GM23338 (cell line): ENCODE measurements at places on chromosomes 13 and 19. TPM values are rescaled to one million over a fixed set of nuclear protein-coding genes. Genes with fewer than 3 reads are reported as not detected.

GRCh38 chr19:2446381-2446780, 10.4 kb downstream of the LMNB2 start:
- H3K36me3 ChIP-seq: no peaks in the 10 kb centered on the region; the same call in 1 of the 2 replicates
- no peak for DNase-seq
- no peak overlapping the region; the same call in 1 of the 2 replicates for H3K27ac ChIP-seq
- peaks cover 5% of the 10 kb centered on the region; the same call in 1 of the 2 replicates for H3K4me1 ChIP-seq
- H3K27me3 ChIP-seq: no peaks in the 10 kb centered on the region

DNA sequence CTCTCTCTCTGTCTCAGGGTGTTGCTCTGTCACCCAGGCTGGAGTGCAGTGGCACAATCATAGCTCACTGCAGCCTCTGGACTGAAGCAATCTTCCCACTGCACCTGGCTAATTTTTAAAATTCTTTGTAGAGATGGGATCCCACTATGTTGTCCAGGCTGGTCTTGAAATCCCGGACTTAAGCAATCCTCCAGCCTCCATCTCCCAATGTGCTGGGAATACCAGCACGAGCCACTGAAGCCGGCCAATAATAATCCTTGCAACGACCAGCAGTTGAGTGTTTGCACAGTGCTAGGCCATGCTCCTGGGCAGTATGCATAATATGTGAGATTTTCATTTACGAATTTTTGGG, 640 bp upstream of the EPOR start:
- 0 out of 2 replicates have a peak, but pooled peaks cover 3% of the 10 kb centered on the region for H3K4me1 ChIP-seq
- no peak for DNase-seq
- no peaks in the 10 kb centered on the region for H3K36me3 ChIP-seq

The CEACAM5 gene
- not detected in 2 replicates for total RNA-seq

DNA sequence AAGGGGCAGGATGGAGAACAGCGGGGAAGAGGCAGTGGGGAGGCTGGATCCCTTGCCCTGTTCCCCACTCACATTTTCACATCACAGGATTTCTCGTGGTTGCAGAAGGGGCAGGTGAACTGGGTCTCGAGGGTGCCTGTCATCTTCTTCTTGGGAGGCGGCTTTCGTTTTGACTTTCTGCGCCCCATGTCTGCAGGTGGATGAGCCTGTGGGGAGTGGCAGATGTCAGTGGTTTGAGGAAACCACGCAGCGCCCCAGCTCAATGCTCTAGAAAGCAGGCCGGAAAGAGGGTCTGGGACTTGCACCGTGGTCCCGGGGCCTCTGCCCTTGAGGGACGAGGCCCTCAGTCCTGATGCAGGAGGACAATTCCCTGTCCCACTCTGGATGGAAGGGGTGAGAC, 4.9 kb downstream of the ELOF1 start:
- H3K27me3 ChIP-seq: no peaks in the 10 kb centered on the region
- H3K27ac ChIP-seq: no peak overlapping the region

DNA sequence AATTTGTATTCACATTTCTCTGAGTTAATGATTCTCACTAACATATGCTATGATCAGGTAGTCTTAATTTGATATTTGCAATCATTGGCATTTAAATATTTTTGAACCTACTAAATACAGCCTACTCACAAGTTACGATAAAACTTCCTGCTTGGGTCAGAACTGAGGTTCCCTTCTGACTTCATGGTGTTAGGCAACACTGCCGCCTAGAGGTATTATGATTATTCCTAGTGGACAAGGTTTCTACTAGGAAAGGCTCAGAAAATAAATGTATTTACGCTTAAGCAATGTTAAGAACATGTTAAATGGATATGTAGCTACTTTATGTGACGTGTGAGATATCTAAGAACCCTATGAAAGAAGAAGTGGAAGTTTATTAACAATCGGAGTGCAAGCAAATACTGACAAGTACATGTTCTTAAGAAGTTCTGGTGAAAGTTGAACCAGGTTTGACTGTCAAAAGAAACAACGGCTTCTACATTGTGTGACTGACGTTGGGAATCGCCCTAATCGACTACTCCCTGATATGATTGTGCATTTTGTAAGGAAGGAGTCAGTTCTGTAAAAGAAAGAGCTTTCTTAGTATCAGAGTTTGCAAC, 1395.8 kb downstream of the SLITRK5 start:
- H3K36me3 ChIP-seq: no peaks in the 10 kb centered on the region
- H3K4me1 ChIP-seq: no peaks in the 10 kb centered on the region
- no peak overlapping the region for H3K4me3 ChIP-seq
- H3K27ac ChIP-seq: no peak overlapping the region

DNA sequence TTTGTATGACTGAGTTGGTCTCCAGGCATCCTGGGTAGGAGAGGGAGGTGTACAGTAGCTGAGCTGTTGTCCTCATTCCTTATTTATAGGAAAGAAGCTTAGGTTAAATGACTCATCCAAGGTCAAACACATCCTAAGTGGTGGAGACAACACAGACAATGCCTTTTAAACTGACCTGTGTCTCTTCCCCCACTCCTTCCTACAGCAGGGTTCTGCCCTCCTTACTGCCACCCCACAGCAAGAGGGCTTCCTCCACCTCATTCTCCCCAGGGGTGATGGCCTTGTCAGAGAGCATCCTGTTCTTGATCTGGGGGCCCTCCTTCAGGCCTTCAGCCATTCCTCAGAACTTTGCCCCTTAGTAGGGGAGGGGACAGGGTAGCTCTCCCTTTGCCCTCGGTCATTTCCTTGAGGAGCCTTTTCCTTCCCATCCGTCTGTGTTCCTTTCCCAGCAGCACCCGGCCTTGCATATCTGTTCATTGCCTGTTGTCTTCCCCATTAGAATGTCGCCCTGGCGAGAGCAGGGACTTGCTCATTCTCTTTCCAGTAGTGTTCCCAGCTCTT, 48.2 kb upstream of the GPI start:
- no peak overlapping the region for H3K4me3 ChIP-seq
- H3K36me3 ChIP-seq: no peaks in the 10 kb centered on the region

GRCh38 chr19:8305798-8306197, 2.4 kb downstream of the CD320 start:
- H3K4me1 ChIP-seq: peaks cover 11% of the 10 kb centered on the region; the same call in 1 of the 2 replicates
- no peak overlapping the region for H3K27ac ChIP-seq
- H3K36me3 ChIP-seq: no peaks in the 10 kb centered on the region; the same call in 1 of the 2 replicates
- no peak for DNase-seq

GRCh38 chr19:18606281-18607225, at the start of gene CRLF1:
Gene CRLF1 (minus strand): TSS chr19:18606799. CDS start chr19:18606656, 143 bp downstream.
- H3K27ac ChIP-seq: no peak within 1 kb of the TSS
- H3K27me3 ChIP-seq: peaks cover 96% of the 10 kb centered on the region
- DNase-seq: peak; percentile 46
- H3K4me3 ChIP-seq: peak within 1 kb of the TSS; percentile 57
- peaks cover 53% of the 10 kb centered on the region for H3K4me1 ChIP-seq
- H3K36me3 ChIP-seq: no peaks in the 10 kb centered on the region

The NLRP9 gene
- not detected in 2 replicates for total RNA-seq

The ZNF285 gene
- 1.2 and 3.4 TPM in 2 replicates for total RNA-seq

The APBA3 gene
- 31.8 and 56.1 TPM in 2 replicates for total RNA-seq

The CARD8 gene
- 17.1 and 30.6 TPM in 2 replicates for total RNA-seq

The PCSK4 gene
- total RNA-seq: 5.9 and 15.1 TPM in 2 replicates

DNA sequence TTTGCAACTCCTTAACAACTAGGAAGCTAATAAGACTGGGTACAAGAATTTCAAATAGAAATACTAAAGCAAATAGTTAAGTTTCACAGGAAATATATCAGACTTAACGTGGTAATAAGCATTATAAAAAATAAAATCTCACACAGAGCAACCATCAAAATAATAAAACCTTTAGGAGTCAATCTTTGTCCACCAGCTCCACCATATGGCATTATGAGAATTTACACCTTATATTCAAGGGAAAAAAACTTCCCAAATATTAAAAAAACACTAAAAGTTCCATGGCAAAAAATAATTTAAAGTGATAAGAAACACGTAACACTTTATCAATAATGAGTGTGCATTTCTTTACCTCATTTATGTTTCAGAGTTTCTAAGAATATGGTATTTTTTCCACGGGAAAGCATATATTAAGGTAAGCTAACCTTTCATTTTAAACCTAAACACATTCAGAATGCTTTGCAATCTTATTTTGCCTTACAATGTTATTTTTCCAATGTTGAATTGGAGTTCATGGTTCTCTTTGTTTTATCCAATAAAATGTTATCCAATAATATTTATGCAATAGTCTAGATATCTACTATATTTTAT, 423.2 kb upstream of the SGCG start:
- peaks cover 11% of the 10 kb centered on the region; the same call in 1 of the 2 replicates for H3K4me1 ChIP-seq
- peak; percentile 24 for DNase-seq
- no peak overlapping the region for H3K4me3 ChIP-seq
- H3K27ac ChIP-seq: no peak overlapping the region
- H3K36me3 ChIP-seq: no peaks in the 10 kb centered on the region

The BRME1 gene
- 3.7 and 4.0 TPM in 2 replicates for total RNA-seq

DNA sequence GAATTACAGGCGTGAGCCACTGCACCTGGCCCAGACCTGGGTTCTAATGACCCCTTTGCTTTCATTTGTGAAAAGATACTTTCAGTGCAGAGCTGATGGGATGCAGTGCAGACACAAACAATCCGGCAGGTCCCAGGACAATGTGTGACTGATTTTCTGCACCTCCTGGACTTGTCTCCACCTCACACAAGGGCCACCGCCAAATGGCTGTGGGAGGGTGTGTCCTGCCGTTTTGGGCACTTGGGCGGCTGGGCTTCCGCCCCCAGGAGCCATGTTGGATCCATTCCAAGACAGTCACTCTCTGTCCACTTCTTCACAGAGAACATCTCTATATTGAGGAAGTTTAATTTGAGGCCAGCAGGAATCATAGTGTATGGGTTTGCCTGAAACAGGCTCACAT, 112.3 kb upstream of the ZNF507 start:
- no peaks in the 10 kb centered on the region for H3K36me3 ChIP-seq
- DNase-seq: no peak
- H3K27me3 ChIP-seq: no peaks in the 10 kb centered on the region
- no peaks in the 10 kb centered on the region for H3K4me1 ChIP-seq

GRCh38 chr13:38366954-38367645, 17.4 kb downstream of the UFM1 start:
- H3K36me3 ChIP-seq: no peaks in the 10 kb centered on the region
- H3K27me3 ChIP-seq: no peaks in the 10 kb centered on the region
- no peak overlapping the region for H3K27ac ChIP-seq
- DNase-seq: no peak
- no peak overlapping the region for H3K4me3 ChIP-seq

GRCh38 chr13:26526702-26527216, 30.7 kb upstream of the WASF3 start:
- no peak for DNase-seq
- H3K27ac ChIP-seq: no peak overlapping the region
- H3K36me3 ChIP-seq: no peaks in the 10 kb centered on the region
- no peaks in the 10 kb centered on the region for H3K27me3 ChIP-seq

GRCh38 chr19:40315812-40316470, 30.8 kb upstream of the AKT2 start:
- H3K27ac ChIP-seq: no peak overlapping the region
- no peak for DNase-seq
- no peak overlapping the region for H3K4me3 ChIP-seq
- no peaks in the 10 kb centered on the region for H3K27me3 ChIP-seq

- no peaks in the 10 kb centered on the region for H3K4me1 ChIP-seq
- DNase-seq: no peak
- no peaks in the 10 kb centered on the region for H3K36me3 ChIP-seq
- H3K27me3 ChIP-seq: no peaks in the 10 kb centered on the region
- H3K4me3 ChIP-seq: no peak overlapping the region
Observed at GRCh38 chr13:29501674-29502073, 93.8 kb downstream of the SLC7A1 start.

DNA sequence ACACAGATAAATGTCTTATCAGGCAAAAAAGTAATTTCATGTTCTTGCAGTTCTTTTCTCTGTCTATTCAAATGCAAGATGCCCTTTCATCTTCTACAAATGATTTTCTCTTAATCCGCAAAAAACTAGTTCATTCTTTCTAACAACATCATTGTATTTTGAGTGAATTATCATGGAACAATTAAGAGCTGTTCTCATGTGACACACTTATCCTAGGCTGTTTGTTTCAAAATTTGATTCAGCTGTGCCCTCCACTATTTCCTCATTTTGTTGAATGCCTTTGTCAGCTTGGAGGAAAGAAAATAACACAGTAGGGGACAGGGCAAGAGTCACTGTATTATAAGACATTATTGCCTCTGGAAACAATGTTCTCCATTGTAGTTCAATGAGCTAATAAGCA, 396.9 kb downstream of the KCTD12 start:
- H3K4me3 ChIP-seq: no peak overlapping the region
- no peak overlapping the region for H3K27ac ChIP-seq
- no peaks in the 10 kb centered on the region for H3K27me3 ChIP-seq
- no peaks in the 10 kb centered on the region for H3K4me1 ChIP-seq

The RFPL4AL1 gene
- not detected in 2 replicates for total RNA-seq

GRCh38 chr19:35348911-35349611, 1.4 kb downstream of the FFAR1 start:
- no peak overlapping the region for H3K4me3 ChIP-seq
- peak; percentile 34 for DNase-seq
- no peaks in the 10 kb centered on the region for H3K27me3 ChIP-seq
- H3K27ac ChIP-seq: no peak overlapping the region
- no peaks in the 10 kb centered on the region for H3K4me1 ChIP-seq

DNA sequence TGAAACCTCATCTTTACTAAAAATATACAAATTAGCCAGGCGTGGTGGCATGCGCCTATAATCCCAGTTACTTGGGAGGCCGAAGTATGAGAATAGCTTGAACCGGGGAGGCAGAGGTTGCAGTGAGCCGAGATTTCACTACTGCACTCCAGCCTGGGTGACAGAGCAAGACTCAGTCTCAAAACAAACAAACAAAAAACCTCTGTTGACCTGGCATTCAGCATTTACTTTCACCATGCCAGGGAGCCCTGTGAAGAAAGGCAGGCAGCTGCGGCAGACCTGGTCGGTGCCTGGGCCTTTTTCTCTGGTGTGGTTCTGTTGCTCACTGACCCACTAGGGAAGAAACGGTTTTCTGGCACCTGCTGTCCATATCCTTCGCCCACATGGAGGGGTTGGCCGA, 49.8 kb downstream of the DNM2 start:
- H3K36me3 ChIP-seq: no peaks in the 10 kb centered on the region; the same call in 1 of the 2 replicates
- H3K27me3 ChIP-seq: no peaks in the 10 kb centered on the region
- no peak for DNase-seq
- H3K27ac ChIP-seq: peak overlapping the region; percentile 45; the same call in 1 of the 2 replicates
- no peaks in the 10 kb centered on the region; the same call in 1 of the 2 replicates for H3K4me1 ChIP-seq

GRCh38 chr13:104632736-104633135, 1566.5 kb upstream of the SLC10A2 start:
- no peak overlapping the region for H3K4me3 ChIP-seq
- H3K4me1 ChIP-seq: no peaks in the 10 kb centered on the region
- no peaks in the 10 kb centered on the region for H3K27me3 ChIP-seq
- no peaks in the 10 kb centered on the region for H3K36me3 ChIP-seq

GRCh38 chr13:113033054-113033850, 64.2 kb downstream of the MCF2L start:
- no peak overlapping the region for H3K27ac ChIP-seq
- no peaks in the 10 kb centered on the region for H3K27me3 ChIP-seq
- H3K4me3 ChIP-seq: no peak overlapping the region
- H3K36me3 ChIP-seq: no peaks in the 10 kb centered on the region; the same call in 1 of the 2 replicates
- DNase-seq: no peak
- H3K4me1 ChIP-seq: no peaks in the 10 kb centered on the region

DNA sequence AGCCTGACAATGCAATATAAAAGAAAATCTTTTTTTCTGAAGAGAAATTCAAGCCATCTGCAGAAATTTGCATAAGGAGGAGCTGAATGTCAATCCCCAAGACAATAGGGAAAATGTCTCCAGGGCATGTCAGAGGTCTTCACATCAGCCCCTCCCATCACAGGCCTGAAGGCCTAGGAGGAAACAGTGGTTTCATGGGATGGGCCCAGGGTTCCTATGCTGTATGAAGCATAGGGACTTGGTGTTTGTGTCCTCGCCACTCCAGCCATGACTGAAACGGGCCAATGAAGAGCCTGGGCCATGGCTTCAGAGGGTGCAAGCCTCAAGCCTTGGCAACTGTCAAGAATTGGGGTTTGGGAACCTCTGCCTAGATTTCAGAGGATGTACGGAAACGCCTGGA, 883.5 kb downstream of the UQCRFS1 start:
- H3K27me3 ChIP-seq: no peaks in the 10 kb centered on the region
- no peaks in the 10 kb centered on the region for H3K4me1 ChIP-seq
- no peak overlapping the region for H3K27ac ChIP-seq
- no peak overlapping the region for H3K4me3 ChIP-seq
- H3K36me3 ChIP-seq: no peaks in the 10 kb centered on the region

The ZNF579 gene
- 8.4 and 12.2 TPM in 2 replicates for total RNA-seq
